H1 (cell line): ENCODE measurements at places on chromosomes 6 and 20.
A peak's percentile ranks its signal among the peaks of the same experiment; 100 is the strongest.

GRCh38 chr20:20204256-20204655, 151.9 kb downstream of the CFAP61 start:
- no peak for DNase-seq

- no peak for DNase-seq
These were observed 106.9 kb downstream of the SLC23A2 start for GRCh38 chr20:4894409-4894808.

DNA sequence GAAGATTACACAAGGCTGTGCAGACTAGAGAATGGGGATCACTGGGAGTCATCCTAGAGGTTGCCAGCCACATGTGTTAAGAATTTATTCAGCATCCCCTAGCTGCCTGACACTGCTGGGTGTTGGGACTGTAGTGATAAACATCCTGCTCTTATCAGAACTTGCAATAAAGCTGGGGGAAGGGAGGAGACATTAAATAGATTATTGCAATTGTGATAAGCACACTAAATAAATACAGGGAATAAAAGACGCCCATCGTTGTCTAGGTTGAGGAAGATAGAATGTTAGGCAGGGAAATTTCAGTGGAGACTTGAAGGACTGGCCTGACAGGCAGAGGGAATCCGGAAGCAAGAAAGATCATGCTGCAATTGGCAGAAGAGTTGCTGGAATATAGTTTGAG, 33.2 kb upstream of the TRAM2 start:
- no peak for DNase-seq

DNA sequence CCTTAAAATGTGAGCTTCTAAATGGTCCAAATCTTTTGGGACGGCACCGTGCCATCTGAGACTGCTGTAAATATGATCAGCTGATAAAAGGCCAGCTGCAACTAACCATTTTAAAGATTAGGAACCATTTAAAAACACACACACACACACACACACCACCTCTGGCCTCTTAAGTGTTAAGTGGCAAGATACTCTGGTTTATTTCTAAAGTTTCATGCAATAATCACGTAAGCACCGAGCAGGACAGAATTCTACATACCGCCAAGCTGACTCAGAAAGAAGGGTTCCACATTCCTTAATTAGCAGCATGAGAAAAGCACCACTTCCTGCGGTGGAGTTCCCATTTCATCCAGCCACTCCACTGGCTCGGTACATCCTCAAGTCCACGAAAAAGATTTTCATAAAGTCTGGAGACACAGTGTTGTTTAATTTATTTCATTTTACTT, 17.8 kb upstream of the ZNF217 start:
- DNase-seq, result no peak

DNA sequence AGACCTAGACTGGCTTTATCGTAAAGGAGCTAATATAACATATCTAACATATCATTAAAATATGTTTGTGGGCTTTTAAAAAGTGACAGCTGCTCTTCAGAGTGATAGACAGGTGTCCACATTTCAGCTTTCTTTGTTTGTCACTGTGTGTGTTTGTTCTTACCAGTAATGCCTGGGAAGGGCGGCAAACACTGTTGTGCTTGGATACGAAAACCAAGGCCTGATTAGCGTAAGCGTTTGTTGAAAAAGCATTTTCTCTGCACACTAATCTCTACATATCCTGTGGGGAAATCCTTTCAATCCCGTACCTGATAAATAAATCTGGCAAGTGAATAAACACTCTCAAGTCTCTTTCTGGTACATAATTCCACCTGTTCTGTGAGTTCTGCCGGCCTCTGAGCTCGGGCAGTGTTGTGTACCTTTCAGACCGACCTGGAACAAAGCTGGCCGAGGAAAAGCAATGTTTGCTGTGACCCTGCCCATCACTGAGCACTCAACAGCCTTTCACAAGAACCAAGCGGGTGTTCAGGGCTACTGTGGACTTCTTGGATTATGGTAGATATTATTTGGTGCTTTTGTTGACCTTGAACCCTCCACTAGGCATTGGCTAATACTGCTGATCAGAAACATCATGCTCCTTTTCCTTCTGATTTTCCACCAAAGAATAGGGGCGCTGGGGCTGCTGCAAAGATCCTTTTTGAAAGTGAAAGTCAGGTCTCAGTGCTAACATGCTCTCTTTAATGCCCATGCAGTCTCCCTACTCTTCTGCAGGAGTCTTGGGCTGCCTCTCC, 100.4 kb downstream of the CD83 start:
- DNase-seq, result no peak

DNA sequence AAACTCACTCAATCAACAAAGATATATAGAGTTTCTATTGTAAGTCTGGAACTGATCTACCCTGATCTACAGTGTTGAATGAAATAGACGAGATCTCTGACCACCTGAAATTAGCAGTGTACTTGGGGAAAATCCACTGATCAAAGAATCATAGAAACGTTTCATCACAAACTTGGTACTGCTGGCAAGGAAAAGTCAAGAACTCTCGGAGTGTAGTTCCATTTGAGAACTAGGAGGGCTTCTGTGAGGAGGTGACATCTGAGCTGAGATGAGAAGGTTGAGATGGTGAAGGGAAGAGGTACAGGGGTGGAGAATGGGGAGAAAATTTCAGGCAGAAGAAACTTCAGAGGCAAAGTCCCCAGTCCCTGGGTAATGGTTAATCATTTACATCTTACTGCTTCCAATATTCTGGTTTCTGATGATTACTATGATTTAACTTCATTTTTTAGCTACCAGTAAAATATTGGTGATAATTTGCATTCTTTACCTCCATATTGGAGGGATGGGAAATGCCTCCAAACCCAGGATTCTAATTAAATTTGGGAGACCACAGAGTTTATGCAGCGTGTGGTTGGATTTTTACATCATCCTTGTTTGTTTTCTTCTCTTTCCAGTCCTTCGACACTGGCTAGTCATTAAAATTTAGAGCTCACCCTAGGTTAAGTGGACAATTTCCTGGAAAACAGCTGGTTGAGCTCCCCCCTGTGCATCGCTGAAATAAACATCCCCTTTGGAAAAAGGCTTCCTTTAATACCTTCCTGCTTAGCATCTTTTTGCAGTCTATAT, 191.9 kb downstream of the BCAS1 start:
- DNase-seq, result no peak

DNA sequence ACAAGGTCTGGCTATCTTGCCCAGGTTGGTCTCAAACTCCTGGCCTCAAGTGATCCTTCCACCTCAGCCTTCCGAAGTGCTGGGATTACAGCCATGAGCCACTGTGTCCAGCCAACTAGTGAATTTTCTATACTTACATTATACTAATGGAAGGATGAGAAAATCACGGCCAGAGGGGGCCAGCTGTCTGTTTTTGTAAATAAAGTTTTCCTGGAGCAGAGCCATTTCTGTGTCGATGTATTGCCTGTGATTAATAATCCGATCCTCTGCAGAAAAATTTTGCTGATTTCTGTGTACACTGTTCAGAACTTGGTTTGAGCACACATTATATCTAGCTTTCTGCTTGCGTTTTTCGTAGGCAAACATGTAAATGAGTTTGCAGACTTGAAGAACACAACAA, 28.8 kb downstream of the PTPRT start:
- DNase-seq, result no peak

DNA sequence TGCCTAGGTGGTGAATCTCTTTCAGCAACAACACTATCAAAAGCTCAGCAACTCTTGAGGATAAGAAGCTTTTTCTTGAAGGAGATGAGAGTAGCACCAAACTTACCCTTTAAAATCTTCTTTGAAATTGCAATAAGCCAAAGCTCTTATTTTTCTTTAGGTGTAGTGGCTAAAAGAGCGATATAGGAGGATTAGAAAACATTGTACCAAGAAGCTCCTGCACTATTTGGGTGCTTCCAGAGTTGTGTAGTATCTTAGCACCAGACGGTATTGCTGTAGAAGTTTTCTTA, 1.2 kb downstream of the FUT9 start:
- no peak for DNase-seq

DNA sequence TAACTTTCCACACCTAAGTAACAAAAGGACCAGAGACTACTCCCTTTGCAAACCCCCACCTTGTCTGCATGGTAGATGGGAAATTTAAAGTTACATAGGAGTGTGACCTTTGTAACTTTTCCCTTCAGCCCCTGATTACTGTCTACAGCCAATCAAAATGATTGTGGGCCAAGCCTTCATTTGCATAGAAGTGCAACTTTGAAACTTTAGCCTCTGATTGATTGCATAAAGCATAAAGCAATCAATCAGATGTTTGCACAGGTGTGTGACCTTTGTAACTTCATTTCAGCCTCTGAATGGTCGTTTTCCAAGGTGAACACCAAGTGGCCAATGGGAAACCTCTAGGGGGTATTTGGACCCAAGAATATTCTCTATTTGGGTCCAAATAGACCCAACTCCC, 46.1 kb downstream of the PRKN start:
- no peak for DNase-seq

DNA sequence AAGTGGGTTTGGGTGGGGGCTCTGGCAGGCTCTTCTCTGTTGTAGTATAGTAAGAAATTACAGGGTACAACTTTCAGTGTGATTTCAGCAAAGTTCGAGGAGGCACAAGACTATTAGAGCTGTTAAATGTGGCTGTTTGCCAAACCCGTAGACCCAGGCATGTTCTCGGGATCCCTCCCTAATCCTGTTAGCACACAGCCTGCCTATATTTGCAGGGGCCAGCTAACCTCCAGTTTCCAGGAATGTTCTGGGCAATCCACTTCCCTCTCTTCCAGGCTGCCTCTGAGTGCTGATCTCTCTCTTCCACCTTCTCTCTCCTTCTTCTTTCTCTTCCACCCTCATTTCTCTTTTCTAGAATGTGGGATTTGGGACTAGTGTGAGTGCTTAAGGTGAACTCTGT, 34.8 kb upstream of the ZFP64 start:
- no peak for DNase-seq

- no peak for DNase-seq
These were observed 1.8 kb upstream of the SPEF1 start for GRCh38 chr20:3783068-3783489.

GRCh38 chr6:42251500-42251899, 33.8 kb upstream of the MRPS10 start:
- no peak for DNase-seq

- no peak for DNase-seq
These were observed 417.3 kb upstream of the MARCKS start for GRCh38 chr6:113439866-113440265.

GRCh38 chr6:83893024-83893423, 33.5 kb downstream of the CYB5R4 start:
- no peak for DNase-seq

DNA sequence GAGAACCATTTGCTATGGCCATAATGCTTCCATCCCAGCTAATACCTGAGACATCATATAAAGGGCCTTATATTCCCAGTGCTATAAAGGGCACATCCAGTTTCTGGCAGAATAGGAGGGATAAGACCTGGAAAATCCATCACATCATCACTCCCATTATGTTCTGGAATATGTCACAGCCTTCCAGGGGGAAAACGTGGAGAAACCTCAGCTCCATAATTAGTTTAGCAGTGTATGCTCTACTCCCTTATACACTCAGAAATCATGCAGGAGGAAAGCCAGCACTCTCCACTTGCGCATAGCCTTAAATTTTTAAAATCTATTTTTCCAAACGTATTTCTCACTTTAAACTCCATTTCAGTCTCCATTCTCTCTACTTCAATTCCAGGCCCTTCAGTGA, 140.9 kb downstream of the ADGB start:
- no peak for DNase-seq

DNA sequence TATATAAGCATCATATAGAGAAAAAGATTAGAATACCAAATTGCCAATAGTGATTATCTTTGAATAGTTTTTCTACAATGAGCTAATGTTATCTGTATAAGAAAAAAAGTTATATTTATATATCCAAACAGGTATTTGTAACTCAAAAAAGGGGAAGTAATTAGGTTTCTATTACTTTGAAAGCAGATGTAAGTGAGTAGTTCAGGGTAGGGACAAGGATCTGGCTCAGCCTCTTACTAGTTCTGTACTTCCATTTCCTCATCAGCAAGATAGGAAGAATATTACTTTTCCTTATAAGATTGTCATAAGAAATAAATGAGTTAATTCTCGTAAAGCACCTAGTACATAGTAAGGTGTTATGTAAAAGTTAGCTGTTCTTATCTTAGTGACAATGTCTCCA, 32.2 kb downstream of the AHI1 start:
- DNase-seq, result no peak

GRCh38 chr6:19320111-19320581, 517.0 kb upstream of the ID4 start:
- DNase-seq, result no peak

- no peak for DNase-seq
These were observed 433.7 kb upstream of the CHD6 start for GRCh38 chr20:42051921-42052320.

GRCh38 chr6:36297511-36297910, 27.7 kb downstream of the PNPLA1 start:
- no peak for DNase-seq

GRCh38 chr6:33744001-33744848, 2.5 kb downstream of the IP6K3 start:
- peak; percentile 62 for DNase-seq

DNA sequence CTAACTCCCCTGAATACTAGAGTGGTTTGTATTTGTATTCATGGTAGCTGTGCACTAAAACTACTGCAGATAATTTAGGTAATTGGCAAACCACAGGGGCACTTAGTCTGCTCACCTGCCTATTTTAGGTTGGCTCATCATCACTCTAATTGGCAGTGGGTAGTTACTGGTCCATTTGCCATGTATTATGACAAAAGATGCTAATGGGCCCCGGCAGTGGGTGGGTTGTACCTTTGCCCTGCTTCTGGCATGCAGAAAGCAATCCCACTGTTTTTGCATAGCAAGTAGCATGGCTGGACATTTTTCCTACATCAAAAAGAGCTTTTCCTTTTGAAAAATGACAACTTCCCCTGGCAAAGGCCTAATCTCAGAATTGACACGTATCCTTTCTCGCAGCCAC, 741.4 kb upstream of the MAP3K7 start:
- no peak for DNase-seq

DNA sequence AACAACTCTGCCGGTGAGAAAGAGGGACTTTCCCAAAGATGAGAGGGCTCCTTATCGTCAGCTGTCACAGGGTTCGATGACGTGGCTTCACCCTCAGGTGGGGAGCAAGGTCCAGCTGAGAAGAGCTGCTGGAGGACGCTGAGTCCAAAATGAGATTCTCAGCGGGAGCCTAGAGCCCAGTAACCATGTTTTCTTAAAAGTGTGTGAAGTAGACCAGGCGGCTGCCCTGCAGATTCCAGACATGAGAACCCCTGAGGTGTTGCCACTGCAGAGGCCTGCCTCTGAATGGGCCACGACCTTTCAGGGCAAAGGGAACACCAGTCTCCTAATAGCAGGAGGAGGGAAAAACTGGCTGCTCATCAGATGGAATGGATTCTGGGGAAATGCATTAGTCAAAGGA, 375.1 kb downstream of the BTBD9 start:
- DNase-seq, result no peak

- no peak for DNase-seq
These were observed 184.2 kb downstream of the DHX35 start for GRCh38 chr20:39146394-39146793.

- no peak for DNase-seq
These were observed 129.8 kb upstream of the SMLR1 start for GRCh38 chr6:130697271-130697994.

GRCh38 chr6:23016696-23017095, 447.3 kb downstream of the HDGFL1 start:
- DNase-seq, result no peak

- no peak for DNase-seq
These were observed 516.0 kb downstream of the LMBRD1 start for GRCh38 chr6:69280858-69281257.

- no peak for DNase-seq
These were observed 73.9 kb upstream of the BACH2 start for GRCh38 chr6:90370493-90370959.
